Prostate gland (tissue), 2 donors: ENCODE measurements at places on chromosomes 16 and 17. TPM values are rescaled to one million over a fixed set of nuclear protein-coding genes. Genes with fewer than 3 reads are reported as not detected.

GRCh38 chr17:39926135-39926587, 1.2 kb downstream of the ORMDL3 start:
- no peak for DNase-seq

The TNFSF13 gene
- total RNA-seq: 21.1 TPM

- no peak for DNase-seq
Observed at GRCh38 chr17:70405492-70406220, 236.3 kb downstream of the KCNJ2 start.

DNA sequence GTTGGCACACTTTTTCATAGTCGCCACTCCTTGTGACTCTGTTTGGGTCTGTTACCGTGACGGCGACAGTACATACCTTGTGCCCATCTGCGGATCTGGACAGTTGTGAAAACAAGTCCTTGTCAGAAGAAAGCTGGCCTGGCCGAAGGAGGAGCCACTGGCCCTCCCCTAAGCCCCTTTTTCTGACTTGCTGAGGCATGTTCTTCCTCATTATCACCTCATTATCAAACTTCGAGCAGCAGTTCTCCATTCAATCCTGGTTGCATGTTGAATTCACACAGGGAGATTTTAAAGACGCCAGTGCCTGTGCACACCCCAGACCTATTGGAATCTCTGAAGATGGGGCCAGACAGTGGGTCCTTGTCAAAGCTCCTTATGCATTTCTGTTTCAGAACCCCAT, 61.1 kb downstream of the CYLD start:
- no peak for DNase-seq

DNA sequence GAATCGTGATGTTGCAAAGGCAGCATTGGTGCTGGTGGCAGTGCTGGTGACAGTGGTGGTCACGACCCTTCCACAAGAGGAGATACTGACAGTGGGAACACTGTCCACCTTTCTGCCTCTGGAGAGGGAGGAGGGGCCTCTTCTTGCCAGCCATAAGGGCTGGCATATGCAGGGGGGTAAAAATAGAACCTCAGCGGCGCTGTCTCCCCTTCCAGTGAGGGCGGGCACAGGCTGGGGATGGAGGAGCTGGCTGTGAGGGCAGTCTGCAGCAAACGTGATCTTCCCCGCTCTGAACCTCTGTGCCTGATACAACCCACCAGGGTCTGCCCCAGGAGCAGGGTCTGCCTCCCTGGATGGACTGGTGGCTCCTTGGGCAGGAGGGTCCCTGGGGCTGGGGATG, 3.4 kb downstream of the RAP1GAP2 start:
- DNase-seq: no peak
